ENCODE measurements at places on chromosomes 6 and 20. TPM values are rescaled to one million over a fixed set of nuclear protein-coding genes. Genes with fewer than 3 reads are reported as not detected.

The CRISP3 gene
- 0.39 TPM for polyA plus RNA-seq

The CLPSL1 gene
- polyA plus RNA-seq: not detected

The TENT5A gene
- 11.9 TPM for polyA plus RNA-seq

The NSFL1C gene
- 94.8 TPM for polyA plus RNA-seq

DNA sequence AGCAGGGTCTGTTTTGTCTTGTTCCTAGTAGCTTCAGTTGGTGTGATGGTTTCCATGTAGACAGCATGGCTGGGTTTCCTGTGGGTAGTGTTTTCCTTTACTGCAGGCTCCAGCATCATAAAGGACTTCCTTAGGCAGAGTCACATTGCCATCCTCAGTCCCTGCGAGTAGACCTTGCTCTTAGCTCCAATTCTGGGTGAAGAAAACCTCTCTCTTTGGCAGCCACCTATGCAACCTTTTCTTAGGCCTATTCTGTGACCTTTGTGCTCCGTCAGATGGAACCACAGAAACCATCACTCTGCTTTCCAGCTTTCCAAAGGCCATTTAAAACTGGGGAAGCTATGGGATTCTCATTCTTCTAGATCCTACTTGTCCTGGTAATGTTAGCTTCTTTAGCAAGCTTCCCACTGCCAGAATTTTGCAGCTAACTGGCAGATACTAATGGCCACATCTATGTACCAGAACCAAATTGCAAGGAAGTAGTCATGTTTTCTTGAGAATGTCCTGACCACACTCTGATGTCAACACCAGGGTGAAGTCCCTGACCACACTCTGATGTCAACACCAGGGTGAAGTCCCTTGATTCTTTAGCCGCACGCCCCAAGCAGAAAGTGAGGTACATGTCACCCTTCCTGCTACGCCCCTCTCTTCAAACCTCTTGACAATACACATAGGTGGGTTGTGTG lies 646.6 kb upstream of the HS3ST5 start:
- no peak for DNase-seq

DNA sequence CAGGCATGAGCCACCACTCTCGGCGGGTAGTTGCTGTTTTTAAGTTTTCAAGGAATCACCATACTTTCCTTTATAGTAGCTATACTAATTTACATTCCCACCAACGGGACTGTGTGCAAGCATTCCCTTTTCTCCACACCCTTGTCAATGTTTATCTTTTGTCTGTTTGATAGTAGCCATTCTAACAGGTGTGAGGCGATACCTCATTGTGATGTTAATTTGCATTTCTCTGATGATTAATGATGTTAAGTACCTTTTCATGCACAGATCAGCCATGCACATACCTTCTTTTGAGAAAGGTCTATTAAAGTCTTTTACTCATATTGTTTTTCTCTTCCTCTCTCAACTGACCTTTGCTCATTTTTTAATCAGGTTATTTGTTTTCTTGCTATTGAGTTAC lies 43.0 kb upstream of the CCND3 start:
- DNase-seq: no peak

DNA sequence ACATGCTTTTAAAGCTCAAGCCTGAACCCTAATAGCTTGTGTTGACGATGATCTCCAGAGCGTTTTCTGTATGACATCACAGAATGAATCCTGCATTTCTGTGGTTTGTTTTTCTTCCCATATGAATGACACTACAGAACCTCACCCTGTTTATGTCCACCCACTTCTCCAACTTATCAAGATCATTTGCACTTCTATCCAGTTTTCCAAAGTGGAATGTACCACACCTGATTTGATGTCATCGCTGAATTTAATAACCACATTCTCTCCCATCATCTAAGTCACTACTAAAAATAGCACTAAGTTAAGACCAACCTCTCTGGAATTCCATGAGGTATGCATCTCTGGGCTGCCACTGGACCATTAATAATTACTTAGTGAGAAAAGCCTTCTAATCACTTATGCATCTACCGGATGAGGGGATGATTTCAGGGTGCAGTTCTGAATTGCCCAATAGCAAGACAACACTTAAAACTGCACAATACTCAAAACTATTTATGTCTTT lies 33.3 kb upstream of the CITED2 start:
- DNase-seq: no peak

- DNase-seq: no peak
Observed at GRCh38 chr20:15227102-15227501, 889.7 kb upstream of the FLRT3 start.

DNA sequence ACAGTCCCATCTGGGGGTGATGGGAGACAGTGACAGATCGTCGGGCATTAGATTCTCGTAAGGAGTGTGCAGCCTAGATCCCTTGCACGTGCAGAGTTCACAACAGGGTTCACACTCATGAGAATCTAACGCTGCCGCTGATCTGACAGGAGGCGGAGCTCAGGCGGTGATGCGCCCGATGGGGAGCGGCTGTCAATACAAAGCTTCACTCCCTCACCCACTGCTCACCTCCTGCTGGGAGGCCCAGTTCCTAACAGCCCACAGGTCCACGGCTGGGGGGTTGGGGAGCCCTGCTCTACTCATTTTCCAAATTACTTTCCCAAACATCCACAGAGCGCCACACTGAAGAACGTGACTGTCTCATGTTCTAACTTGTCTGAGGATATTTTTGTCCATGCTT lies 25.3 kb downstream of the CTCFL start:
- no peak for DNase-seq

Measured in left lung (tissue), 14 donors.